ENCODE measurements at places on chromosomes 16 and 17. TPM values are rescaled to one million over a fixed set of nuclear protein-coding genes. Genes with fewer than 3 reads are reported as not detected.

MPP2 gene
- total RNA-seq = 6.5 TPM

DNA sequence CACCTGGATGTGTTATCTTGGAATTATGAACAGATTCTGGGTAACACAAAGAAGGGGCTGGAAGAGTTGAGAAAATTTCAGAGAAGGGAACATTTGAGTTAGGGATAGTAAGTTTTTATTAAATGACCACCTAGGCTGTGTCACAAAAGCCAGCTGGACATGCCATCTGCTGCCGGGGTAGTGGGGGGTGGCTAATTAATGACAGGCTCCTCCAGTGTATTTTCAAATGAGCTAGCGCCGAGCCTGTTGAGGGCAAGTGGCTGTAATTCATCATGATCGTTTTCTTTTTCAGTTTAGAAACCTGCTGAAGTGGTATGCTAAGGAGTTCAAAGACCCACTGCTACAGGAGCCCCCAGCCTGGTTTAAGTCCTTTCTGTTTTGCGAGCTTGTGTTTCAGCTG, 6.2 kb downstream of the TMEM97 start:
- H3K36me3 ChIP-seq = peaks cover 15% of the 10 kb centered on the region
- DNase-seq = no peak
- H3K4me3 ChIP-seq = no peak overlapping the region
- H3K27me3 ChIP-seq = no peaks in the 10 kb centered on the region

SLFN14 gene
- not detected for total RNA-seq

DNA sequence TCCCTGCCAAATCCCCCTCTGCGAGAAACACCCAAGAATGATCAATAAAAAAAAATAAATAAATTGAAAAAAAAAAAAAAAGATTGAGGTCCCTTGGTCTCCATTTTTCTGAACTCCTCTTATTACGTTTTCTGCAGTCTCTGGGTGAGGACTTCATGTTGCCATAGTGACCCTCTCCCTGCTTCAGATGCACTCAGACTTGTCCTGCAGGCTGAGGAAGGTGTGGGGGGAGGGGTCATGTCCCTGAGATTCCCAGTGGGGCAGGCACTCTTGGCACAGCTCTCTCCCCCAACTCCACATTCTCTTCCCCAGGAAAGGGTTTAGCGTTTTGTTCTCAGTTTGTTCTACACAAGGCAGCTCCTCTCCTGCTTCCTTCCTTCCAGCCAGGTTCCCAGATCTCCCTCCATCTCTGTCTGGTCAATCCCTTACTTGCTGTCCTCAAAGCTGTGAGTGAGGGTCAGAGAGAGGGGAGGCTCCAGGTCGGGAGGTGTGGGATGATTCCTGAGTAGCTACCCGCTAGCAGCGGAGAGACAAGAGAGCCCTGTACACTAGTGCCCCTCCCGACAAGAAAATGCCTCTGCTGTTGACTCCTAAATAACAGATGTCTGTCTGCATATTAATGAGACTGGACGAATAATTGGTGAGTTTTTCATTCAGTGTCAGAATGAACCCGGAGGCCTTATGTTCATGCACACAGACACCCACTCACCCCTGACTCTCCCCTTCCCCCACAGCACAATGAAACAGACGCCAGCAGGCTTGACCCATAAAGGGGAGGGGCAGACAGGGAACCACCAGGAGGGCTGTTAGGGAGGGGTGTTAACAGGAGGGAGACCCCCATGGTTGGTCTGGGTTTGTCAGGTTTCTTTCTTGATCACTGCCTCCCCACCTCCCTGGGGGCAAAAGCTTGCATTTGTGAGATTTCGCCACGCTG, 9.2 kb downstream of the RND2 start:
- no peaks in the 10 kb centered on the region for H3K36me3 ChIP-seq
- H3K27ac ChIP-seq = no peak overlapping the region
- no peaks in the 10 kb centered on the region for H3K27me3 ChIP-seq
- peak; percentile 77 for DNase-seq
- H3K4me1 ChIP-seq = no peaks in the 10 kb centered on the region

TOP2A gene
- total RNA-seq = 0.20 TPM

All from thyroid gland (tissue), 4 donors.